Head of caudate nucleus (tissue), 42 donors: ENCODE measurements at places on chromosomes 5 and 9.

- DNase-seq, result no peak
Observed at GRCh38 chr9:91839926-91840465, 110.0 kb downstream of the ROR2 start.

GRCh38 chr5:77630114-77630680 lies 8.3 kb downstream of the OTP start:
- peak; percentile 37 for DNase-seq

- DNase-seq, result no peak
Observed at GRCh38 chr5:35852773-35853172, 3.9 kb upstream of the IL7R start.

- no peak for DNase-seq
Observed at GRCh38 chr9:110900917-110901316, 137.4 kb downstream of the LPAR1 start.

DNA sequence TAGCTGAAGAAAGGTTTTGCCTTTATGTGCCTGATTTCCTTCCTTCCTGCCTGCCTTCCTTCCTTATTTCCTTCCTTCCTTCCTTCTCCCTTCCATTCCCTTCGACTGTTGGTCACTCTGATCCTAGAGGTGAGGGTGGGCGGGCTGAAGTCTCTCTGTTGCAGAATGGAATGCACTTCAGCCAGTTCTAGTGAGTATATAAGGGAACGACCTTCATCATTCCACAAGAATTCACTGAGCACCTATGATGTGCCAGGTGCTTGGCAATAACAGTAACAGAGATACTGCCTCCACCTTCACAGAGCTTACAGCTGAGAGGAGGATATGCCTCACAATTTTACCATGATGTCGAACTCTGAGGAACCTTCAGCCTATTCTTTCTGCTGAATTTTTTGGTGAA lies 8.7 kb upstream of the OR5C1 start:
- no peak for DNase-seq

DNA sequence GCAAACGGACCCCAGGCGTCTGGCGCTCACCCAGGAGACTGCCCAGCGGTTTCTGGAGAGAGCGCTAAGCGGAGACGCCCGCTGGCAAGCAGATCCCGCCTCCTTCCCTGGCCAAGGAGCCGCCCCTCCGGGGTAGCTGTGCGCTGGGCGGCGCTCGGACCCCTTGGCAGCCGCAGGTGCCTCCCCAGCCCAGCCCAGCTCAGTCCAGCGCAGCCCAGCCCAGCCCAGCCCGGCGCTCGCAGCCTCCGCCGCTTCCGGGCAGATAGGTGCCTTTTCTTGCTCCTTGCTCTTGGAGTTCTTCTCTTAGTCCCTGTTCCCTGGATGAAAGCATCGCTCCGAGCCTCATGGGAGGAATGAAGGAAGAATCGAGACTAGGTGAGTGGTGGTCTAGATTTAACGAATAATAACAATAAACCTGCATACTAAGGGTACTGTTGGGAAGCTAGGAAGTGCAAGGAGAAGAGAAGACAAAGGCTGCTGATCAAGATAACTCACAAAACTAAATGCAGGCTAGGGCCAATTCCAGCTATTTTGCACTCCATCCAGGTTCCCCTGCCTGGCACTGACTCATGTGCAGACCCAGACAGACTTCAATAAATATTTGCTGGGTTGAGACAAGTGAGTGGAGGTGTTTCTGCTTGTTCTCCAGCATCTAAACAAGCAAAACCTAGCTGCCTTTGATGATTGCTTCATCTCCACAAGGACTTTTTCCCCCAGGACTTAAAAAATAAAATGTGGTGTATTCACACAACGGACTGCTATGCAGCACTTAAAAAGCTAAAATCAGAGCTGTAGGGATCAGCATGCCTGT lies at the start of gene STK32A:
Gene STK32A, plus strand, starts transcription at position 202 of the 811 bp plus-strand sequence. CDS start 4,609 bp downstream, outside the sequence.
- peak; percentile 48 for DNase-seq

DNA sequence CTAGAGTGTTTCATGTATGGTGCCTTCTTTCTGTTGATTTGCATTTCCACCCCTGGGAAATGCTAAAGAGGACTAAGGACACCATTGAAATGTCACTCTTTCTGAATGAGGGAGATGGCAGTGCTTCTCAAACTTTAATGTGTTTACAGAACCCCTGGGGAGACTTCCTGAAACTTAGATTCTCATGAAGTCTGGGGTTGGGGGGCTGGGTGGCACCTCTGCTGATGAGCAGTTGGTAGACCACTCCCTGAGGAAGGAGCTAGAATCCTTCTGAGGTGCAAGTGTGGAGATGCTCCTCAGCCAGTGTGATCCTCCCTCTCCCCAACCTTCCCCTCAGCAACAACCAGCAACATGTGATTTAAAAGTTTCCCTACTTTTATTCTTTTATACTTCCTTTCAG lies 546.8 kb downstream of the LRRC70 start:
- no peak for DNase-seq
